ENCODE measurements at places on chromosomes 6 and 20.
A peak's percentile ranks its signal among the peaks of the same experiment; 100 is the strongest.

- DNase-seq = no peak
Measured at GRCh38 chr20:22430154-22430745, 154.1 kb downstream of the FOXA2 start.

DNA sequence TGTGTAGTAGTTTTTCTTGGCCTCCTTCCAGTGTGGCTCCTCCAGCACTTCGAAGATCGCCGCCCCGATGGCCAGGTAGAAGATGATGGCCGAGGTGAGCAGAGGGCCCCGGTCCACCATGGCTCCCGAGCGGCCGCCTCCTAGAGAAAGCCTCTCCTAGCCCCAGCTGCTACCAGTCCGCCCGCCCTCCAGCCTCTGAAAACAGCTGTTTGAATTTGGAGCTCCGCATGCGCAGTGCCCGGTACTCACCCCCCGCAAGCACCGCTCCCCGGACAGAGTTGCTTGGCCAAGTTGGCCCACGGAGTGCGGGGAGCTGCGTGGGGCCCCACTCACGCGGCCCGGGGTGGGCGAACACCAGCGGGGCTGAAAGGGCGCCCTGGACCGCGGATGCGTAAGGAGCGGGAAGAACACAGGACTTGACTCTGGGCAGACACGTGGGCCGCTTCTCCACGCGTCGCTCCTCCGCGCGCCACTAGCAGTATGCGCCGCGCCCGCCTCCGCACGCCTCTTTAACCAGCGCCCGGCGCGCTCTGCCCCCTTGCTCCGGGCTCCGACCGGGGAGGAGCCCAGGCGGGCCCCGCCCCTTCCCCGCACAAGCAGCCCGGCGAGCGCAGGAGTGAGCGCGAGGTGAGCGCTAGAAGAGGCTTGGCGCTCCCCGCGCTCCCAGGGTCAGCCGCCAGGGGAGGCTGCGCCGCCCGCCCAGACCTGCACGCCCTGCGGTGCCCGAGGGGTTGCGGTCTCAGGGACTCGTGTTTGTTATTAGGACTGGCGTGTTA is at the start of gene KCNK5:
KCNK5 (minus strand) TSS at position 484 of the 776 bp plus-strand sequence; CDS start at position 120, 364 bp downstream.
- no peak for DNase-seq

DNA sequence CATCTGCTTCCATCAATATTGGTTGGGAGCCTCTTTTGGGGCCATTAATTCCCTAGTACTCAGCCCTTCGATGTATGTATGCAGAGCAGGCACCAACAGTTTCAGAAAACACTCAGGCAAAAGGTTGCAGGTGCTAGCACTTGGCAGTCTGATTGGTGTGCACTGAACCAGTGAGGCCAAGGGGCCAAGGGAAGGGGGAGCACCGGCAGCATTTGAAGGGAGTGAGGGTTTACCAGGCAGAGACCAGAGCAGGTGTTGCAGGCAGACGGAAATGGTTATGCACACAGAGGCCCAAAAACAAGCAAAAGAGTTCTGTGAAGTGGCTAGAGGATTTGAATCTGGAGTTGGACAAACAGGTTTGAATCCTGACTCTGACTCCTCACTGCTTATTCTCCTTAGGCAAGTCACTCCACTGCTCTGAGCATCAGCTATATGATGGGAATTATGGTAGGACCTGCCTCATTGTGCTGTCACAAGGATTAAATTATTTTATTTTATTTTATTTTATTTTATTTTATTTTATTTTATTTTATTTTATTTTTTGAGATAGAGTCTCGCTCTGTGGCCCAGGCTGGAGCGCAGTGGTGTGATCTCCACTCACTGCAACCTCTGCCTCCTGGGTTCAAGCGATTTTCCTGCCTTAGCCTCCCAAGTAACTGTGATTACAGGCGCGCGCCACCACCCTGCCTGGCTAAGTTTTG is 58.1 kb upstream of the SHLD1 start:
- DNase-seq = no peak

GRCh38 chr6:137157601-137158000 is 15.8 kb downstream of the IL22RA2 start:
- DNase-seq = no peak

DNA sequence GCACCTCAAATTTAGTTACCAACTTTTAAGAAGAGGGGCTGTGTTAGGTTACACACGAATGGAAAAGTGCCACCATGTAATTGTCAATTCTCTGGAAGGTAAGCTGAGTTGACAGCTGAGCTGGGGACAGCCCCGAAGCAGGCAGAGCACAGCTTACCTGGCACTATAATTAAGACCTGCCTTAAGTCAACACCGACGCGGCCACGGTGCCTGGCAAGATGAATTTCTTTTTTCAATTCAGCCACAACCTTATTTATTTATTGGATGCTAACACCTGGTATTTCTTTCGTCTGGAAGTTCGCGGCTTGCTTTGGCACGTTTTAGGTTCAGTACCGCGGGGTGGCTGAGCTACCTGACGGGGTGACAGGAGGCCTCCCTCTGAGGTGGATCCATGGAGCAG is 40.6 kb upstream of the NFATC2 start:
- no peak for DNase-seq

GRCh38 chr6:124536157-124536841 is 425.9 kb upstream of the RNF217 start:
- no peak for DNase-seq

DNA sequence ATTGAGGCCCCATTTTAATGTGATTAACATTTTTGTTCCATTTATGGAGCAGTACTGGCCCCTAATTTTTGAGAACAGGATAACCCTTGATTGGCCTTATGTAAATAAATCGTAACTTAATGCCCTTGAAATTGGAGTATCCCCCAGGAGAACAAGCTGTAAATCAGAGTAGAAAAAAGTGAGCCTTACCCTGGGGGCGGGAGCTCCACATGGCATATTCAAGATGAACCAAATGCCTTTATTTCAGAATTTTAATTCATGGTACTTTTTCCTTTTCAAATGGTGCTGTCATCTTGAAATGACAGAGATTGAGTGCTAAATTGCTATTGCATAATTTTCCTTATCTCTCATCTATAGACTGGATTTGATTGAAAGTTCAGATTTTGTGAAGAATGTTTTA is 809.5 kb upstream of the FLRT3 start:
- DNase-seq = no peak

GRCh38 chr20:16580620-16581019 is 7.4 kb upstream of the KIF16B start:
- no peak for DNase-seq

- no peak for DNase-seq
Measured at GRCh38 chr6:144248003-144248402, 37.1 kb upstream of the UTRN start.

- no peak for DNase-seq
Measured at GRCh38 chr20:49521356-49521755, 38.9 kb upstream of the KCNB1 start.

DNA sequence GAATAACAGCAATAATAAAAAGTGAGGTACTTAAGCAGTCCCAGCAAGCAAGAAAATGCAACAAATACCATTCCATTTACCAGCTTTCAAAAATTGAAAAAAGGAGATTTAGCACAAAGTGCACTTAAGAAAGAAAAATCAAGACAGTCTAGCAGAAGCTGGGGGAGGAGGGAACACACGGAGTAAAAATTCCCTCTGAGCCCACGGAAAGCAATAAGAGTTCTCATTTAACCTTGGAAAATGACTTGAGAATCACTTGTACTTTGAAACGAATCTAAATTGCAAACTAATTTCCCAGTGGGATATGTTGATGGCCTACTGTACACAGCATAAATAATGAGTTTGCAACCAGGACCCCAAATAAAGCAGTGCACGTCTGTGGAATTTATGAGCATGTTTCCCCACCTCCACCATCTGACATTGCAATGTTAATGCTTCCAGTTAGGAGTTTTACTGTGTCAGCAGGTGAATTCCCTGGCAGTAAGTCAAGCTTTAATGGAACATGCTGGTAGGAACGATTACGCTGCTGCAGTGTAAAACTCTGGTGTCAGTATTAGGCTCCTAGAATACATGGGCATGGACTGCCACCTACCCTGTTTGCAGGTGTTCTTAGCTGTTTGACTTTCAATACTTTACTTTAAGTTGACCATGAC is 386.8 kb downstream of the HDGFL1 start:
- DNase-seq = no peak

DNA sequence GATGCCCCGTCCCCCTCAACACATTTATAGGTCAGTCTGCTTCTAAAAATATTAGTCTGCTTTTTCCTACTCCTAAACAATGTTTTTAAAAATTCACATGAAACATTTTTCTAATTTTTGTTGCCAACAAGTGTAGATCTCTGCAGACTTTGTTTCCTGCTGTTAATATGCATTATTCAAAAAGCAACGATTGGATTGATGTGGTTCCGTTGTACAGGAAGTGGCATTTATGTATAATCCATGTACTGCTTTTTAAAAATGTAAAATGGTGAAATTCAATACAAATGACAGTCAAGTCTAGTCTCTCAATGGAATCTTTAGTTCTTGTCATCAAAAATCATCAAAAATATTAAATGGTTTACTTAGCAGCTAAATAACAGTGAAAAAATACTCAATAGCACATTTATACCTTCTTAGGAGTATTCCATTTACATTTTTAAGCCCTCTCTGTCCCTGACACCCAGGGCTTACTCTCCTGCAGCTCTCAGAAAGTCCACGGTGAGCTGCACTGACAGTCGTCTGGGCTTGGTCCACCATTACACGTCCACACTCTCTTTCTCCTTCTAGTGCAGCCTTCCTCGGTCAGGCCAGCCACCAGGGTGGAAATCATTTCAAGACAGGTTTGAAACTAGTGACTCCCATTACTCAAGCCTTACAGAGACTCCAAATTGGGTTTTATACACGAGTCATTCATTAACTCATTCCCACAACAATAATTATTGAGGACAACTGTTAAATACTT is 211.5 kb downstream of the TMEM200A start:
- no peak for DNase-seq

- no peak for DNase-seq
Measured at GRCh38 chr6:147769496-147770087, 261.1 kb downstream of the SAMD5 start.

DNA sequence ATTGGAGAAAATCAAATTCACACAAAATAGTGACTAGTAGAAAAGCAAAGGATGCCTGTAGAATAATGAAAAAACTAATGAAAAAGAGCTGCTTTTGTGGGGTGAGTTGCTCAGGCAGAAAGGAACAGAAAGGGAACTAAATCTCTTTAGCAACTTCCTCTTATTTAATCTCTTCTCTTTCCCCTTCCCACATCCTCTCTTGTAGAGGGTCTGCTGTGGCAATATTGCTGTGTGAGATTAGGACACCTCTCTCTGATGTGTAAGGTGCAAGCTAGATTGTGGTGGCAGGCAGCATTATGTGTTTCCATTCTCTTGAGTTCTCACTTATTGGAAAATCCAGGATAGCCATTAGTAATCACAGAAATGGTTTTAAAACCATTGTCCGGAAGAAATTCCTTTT is 49.7 kb downstream of the SYNE1 start:
- no peak for DNase-seq

- DNase-seq = peak; percentile 32
Measured at GRCh38 chr20:3010985-3011723, 32.3 kb upstream of the GNRH2 start.

GRCh38 chr20:33862709-33863403 is 51.7 kb downstream of the CHMP4B start:
- DNase-seq = no peak

DNA sequence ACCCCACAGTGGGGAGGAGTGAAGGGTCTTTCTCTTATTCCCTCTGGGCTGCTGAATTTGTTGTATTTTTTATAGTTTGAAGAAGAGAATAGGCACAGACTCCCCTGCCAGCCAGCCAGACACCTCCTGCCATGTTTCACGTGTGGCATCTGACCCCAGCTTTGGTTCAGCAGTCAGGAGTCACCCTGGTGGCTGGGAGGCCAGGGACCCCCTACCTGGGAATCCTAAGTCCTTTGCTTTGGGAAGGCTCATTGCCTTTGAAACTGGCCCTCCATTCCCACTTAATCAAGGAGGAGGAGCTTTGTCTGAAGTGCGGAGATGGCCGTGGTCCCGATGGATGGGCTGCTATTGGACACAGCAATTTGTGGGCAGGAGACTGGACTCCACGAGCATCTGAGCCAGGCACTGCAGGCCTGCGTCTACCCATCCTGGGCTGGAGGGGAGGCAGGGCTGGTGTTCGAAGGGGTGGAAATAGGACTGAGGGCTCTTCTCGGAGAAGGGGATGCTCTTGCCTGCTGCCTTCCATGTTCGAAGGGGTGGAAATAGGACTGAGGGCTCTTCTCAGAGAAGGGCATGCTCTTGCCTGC is 196.1 kb downstream of the DLL1 start:
- no peak for DNase-seq
